NCI-H345 (cell line): ENCODE measurements at places on chromosomes 16 and 17.

GRCh38 chr17:39740357-39741111 is 2.8 kb downstream of the GRB7 start:
- no peak for DNase-seq

DNA sequence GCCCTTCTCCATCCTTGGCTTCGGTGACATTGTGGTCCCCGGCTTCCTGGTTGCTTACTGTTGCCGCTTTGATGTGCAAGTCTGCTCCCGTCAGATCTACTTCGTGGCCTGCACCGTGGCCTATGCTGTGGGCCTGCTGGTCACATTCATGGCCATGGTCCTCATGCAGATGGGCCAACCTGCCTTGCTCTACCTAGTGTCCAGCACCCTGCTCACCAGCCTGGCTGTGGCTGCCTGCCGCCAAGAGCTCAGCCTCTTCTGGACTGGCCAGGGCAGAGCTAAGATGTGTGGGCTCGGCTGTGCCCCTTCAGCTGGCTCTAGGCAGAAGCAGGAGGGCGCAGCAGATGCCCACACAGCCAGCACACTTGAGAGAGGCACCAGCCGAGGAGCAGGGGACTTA is 1.5 kb downstream of the SPPL2C start:
- DNase-seq: no peak

DNA sequence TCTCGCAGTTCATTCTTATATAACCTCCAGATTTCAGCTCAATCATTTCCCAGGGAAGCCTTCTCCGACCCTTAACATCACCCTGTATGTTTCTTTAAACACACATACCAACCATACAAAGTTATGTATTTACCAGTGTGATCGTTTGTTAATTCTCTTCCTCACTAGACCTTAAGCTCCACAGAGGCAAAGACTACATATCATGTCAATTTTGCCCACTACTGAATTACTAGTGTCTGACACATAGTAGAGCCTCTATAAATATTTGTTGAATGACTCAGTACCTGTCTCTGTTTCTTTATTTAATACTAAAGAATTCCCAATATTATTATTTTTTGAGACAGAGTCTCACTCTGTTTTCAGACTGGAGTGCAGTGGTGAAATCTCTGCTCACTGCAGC is 137.2 kb downstream of the SHISA9 start:
- no peak for DNase-seq

DNA sequence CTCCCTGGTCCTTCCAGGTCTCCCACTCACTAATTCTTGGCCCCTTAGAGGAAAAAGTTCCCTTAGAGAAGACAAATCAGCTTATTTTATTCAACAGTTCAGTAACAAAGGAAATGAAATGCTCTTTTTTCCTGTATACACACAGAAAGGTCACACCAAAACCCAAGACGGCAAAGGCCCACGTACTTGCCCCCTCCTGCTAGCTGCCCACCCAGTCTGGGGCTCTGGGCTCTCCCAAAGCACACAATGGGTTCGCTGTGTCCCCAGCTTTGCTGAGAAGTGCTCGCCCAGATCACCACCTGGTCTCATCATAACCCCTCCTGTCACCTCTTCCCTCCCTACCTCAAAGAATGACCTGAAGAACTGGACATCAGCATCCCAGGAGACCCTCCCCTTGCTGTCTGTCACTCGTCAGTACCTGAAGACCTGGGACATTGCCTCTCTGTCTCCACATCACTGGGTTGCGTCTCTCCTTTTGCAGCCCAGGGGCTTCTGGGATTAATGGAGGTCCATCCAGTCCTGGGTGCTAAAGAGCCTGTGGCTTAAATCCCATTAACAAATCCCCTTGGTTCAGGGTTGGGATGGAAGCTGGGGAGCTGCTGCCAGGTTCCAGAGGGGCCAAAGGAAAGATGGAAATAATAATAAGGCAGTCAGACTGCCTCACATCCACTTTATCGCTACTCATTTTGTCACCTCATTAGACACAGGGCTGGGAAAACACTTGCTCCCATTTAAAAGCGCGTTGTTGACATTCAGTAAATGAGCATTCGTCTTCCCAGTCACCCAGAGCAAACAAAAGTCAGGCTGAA is 3.3 kb downstream of the SLC6A4 start:
- DNase-seq: no peak

DNA sequence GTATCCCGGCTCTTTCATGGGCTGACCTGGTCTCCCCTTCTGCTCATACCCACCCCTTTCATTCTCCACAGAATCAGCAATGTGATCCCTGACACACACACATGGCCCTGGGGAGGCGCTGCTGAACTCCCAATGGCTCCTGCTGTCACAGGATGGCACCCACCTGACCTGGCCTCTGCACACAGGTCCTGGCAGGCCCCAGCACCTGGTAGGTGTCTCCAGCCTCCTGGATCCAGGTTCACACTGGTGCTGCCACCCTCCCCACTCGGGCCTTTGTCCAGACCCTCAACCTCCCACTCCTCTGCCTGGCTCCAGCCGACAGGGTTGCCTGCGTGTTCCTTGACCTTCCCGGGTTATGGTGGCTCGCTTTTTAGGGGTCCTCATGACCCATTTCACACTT is 1.3 kb upstream of the CD300C start:
- no peak for DNase-seq

- DNase-seq: no peak
These were observed 11.2 kb upstream of the CEP20 start for GRCh38 chr16:15899538-15900100.

DNA sequence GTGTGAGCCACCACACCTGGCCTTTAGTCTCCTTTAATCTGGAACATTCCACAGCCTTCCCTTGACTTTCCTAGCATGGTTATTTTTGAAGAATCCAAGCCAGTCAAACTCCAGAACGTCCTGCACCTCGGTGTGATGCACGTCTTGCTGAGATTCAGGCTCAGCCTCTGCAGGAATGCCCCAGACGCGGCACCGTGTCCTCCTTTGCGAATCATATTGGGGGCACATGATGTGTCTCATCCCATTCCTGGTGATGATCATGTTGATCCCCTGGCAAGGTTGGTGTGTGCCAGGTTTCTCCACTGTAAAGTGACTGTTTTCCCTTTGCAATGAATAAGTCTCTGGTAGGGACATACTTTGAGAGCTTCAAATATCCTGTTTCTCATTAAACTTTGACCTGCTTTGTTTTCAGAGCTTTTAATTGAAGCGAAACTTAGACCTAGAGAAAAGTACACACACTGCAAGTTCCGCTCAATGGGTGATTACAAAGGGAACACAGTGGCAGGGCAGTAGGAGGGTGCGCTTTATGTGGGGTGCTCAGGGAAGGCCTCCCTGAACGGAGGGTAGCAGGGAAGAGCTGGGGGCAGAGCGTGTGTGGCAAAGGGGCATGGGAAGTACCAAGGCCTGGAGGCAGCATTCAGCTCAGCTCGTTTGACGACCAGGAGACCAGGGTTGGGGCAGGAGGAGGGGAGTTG is 9.6 kb upstream of the ATP2C2 start:
- no peak for DNase-seq

DNA sequence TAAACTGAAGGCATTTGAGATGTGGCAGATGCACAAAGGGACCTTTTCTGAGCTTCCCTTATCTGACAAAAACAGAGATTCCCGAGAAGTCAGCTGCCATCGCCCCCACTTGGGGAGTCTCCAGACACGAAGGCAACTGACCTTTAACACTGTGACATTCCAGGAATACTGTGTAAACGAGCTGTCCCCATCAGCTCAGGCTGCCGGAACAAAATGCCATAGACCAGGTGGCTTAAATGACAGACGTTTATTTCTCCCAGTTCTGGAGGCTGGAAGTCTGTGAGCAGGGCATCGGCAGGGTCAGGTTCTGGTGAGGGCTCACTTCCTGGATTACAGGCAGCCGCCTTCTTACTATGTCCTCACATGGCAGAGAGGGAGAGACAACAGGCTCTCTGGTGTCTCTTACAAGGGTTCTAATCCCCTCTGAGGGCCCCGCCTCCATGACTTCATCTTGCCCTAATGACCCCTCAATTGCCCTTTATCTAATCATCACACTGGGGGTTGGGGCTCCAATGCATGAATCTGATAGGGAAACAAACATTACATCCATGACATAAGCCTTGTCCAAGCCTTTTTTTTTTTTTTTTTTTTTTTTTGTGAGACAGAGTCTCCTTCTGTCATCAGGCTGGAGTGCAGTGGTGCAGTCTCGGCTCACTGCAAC is 178.5 kb upstream of the RPL38 start:
- DNase-seq: no peak

DNA sequence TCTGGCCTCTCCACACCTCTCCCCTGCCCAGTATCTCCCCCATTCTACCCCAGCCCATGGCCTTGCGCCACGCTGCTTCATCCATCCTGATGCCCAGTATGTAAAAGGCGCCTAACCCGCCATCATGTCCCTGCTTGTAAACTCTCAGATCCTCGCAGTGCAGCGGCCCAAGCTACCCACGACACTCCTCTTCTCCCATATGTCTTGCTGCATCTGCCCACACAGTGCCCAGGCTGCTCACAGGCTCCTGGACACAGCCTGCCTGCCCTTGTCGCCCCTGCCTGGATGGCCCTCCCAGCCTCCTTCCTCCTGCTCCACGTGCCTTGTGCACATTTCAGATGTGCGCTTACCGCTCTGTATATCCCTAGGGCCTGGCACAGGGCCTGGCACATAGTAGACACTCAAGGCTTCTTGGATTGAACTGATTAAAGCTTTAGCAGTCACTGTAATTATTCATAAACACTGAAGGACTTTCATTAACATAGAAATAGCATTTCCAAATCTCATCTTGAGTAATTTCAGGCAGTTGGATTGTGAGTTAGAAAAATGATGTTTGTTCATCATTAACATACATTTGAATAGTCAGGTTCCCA is 129.1 kb downstream of the CLEC16A start:
- DNase-seq: no peak

- no peak for DNase-seq
These were observed 1.7 kb upstream of the TNS4 start for GRCh38 chr17:40503154-40503553.

DNA sequence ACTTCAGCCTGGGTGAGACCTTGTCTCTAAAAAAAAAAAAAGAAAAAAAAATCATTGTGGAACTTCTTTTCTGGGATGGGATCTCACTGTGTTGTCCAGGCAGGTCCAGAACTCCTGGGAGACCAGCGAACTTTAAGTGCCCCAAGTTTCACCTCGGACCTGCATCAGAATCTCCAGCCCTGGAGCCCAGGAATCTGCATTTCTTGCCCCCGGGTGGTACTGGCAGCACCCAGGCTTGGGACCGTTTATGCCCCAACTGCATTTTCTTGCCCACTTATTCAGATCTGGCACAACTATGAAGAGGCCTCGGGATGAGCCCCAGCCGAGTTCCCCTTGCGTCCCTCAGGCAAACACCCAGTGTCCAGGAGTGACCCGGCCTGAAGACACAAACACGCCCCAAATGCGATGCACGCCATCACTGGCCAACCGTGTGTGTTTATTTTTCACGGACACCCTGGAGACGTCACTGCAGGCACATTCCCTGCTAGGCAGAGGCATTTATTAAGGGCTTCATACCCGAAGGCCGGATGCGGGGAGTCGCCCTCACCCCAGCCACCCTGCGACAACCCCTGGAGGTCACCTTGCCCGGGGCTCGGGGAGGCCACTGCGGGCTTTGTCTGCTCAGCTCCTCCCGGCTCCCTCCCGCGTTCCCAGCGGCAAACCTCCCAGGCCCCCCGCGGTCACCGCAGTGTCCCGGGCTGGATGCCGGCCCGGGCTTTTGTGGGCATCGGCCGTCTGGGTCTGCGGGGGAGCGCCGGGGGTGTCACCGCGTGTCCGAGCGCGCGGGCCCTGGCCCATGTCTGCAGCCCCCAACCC is 684 bp upstream of the SPIRE2 start:
- DNase-seq: peak; percentile 23

DNA sequence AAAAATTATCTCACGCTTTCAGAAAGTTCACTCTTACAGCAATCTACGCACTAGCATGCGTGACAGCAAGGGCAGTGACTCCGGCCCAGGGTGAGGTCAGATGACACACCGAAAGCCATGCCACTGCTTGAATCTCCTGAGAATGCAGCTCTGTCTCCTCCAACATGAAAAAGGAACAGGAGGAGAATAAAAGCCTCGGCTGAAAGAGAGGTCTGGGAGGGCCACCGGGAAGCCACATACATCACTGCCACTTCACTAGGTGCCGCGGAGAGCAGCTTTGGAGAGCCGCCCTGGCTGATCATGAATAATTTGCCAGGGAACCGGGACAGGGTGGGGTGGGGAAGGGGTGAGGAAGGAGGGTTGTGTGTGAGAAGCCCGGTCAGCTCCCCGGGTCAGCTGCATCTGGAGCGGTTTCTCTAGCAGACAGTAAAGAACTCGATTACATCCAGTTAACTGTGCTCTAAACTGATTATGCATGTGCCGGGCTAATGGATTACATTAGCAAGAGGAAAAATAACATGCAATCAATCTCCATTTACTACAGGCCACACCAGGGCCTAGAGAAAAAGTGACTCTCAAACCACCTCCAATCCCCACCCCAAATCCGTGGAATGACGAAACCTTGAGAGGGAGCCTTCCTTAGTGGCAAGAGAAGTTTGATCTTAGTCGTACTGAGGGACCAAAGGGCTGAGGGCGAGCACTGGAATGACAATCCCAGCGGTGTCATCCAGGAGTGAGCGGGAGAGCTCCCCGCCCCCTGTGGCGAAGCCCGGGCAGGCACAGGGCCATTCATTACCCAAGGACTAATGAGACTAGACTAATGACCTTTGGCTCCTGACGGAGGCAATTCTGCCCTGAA is 100.3 kb downstream of the ZFHX3 start:
- DNase-seq: no peak

GRCh38 chr17:75088465-75089417 is 987 bp downstream of the SLC16A5 start:
- no peak for DNase-seq

- DNase-seq: peak; percentile 24
These were observed 957 bp downstream of the OXLD1 start for GRCh38 chr17:81665205-81666091.
